ENCODE measurements at places on chromosomes 4 and X. TPM values are rescaled to one million over a fixed set of nuclear protein-coding genes. Genes with fewer than 3 reads are reported as not detected.

Gene FRMPD3
- not detected for total RNA-seq

Gene GPR34
- 9.8 TPM for total RNA-seq

Gene GLRA2
- total RNA-seq = not detected

Gene MSMO1
- 6.1 TPM for total RNA-seq

Gene GCNA
- 1.6 TPM for total RNA-seq

Gene PRKG2
- not detected for total RNA-seq
